Activated CD8-positive, alpha-beta memory T cell treated with anti-CD3 and anti-CD28 coated beads for 1 hour (primary cell): ENCODE measurements at places on chromosomes 3 and 15.
A peak's percentile ranks its signal among the peaks of the same experiment; 100 is the strongest.

- no peak for DNase-seq
These were observed 437.0 kb upstream of the PPP2R3A start for GRCh38 chr3:135528413-135529015.

DNA sequence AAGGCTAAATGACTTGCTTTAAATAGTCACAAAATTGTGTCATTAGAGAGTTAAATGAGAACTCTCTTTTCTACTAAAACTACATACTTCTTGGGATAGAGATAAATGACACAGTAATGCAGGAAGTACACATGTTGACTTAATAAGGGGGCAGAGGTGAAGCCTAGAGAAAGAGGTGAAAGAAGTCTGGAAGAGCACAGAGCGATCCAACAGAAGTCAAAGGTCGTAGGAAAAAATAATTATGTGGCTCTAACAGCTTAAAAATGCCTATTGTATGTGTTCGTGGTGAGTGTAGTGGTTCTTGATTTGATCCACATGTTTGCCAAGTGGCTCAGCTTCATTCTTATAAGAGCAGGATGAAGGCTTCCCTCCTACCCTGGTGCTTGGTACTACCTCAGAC, 61.7 kb downstream of the TMEM212 start:
- no peak for DNase-seq

GRCh38 chr15:68798346-68799094, 22.2 kb downstream of the ANP32A start:
- no peak for DNase-seq

DNA sequence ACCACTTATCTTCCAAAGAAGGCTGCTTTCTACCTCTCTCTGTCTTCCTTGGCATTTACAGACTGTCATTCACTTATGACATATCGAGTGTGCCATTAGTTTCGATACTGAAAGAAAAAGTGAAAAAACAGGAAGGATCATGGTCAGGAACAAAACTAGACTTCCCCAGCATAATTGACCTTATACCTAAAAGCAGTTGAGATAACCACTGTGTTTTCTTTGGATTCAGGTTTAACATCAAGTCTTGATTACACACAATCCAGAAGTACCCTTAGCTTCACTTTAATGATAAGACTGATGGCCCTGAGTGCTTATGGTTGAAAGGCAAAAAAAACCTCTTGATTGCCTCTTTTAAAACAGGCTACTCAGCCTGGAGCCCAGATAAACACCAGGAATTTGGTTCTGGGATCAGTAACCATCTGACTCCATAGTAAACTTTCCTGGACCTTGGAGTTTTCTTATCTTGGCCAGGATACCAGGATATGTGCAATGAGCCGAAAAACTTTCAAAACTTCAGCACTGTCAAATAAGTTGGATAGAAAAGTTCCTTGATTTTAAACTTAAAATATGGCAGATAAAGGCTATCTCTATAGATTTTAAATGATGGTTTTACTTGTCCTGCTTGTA, 5.0 kb upstream of the UACA start:
- DNase-seq: no peak

GRCh38 chr3:106114220-106114619, 245.4 kb upstream of the CBLB start:
- DNase-seq: no peak

DNA sequence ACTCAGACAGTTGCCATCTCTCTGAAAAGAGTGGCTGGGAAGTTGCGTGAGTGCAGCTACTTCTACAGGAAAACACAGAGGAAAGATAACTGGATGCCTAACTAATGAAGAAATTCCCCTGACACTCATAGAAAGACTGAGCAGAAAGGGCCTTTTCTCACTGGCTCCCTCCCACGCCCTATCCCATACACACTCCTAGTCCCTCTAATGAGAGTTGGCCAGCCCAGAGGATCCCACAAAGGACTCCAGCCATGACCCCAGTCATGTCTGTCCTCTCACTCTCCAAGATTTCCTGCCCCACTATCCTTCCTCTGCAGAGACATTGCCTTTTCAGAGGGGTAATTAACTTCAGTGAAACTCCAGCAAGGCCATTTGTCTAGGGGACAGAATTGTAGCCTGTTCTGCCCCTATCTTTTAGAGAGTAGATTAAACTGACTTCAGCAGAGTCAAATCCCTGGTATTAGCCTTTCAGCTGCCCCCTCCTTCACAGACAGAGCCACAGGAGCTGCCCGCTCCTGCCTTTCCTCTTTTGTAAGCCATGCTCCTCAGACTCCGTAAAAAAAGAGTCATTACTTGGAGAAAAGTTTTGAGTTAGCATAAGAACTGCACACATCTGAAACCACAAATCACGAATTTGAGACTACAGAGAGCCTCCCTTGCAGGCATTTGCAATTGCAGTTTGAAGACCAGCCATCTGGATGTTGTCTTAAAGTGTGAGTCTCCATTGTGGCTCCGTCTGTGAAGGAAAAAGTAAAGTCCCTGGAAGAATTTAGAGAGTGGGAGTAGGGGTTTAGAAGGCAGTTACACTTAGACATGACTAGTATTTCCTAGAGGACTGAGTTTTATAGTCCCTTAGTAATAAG, 129.1 kb upstream of the SEMA6D start:
- DNase-seq: no peak

GRCh38 chr3:157692468-157692867, 189.3 kb upstream of the VEPH1 start:
- DNase-seq: no peak

DNA sequence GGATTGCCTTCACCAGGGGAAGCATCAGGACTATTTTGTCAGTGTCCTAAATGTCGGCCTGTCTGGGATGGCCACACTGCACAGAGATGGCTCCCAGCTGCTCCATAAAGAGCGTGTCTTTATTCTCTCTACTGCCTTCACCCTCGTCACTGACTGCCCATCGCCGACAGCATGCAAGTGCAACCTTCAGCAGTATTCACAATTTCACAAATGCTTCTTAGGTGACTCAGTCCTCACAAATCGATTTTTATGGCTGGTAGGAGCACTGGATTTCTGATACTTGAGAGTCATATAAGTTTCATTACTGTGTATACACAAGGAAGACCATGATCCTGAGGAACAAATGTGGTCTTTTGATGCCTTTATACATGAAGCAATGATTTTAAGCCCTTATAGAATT, 1.1 kb upstream of the SSUH2 start:
- DNase-seq: no peak

DNA sequence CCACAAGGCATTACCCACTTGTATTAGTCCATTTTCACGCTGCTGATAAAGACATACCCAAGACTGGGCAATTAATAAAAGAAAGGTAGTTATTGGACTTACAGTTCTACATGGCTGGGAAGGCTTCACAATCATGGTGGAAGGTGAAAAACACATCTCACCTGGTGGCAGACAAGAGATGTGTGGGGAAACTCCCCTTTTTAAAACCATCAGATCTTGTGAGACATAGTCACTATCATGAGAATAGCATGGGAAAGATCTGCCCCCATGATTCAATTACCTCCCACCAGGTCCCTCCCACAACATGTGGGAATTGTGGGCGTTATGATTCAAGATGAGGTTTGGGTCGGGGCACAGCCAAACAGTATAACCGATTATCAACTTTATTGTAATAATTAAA, 17.0 kb upstream of the CMC1 start:
- DNase-seq: no peak

GRCh38 chr3:185521349-185522138, 22.7 kb upstream of the TMEM41A start:
- DNase-seq: no peak

- no peak for DNase-seq
These were observed 49.5 kb downstream of the TBL1XR1 start for GRCh38 chr3:177147790-177148189.

DNA sequence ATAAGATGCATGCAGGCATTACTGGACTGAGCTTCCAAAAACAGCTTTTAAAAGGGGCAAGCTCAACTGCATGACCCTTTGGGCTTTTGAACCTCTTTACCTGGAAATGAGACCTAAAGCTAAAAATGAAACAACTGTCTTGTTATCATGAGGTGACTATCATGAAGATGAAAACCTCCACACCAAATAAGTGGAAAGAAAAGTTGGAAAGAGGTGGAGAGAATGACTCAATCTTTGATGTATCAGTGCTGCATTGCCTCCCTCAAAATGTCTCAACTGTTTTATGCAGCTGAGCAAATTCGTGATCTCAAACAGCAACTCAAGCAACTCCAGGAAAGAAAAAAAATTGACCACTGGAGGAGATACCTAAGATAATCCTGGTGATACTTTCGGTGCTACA, 307.1 kb downstream of the KBTBD8 start:
- DNase-seq: no peak

GRCh38 chr15:25933456-25934158, 70.5 kb upstream of the ATP10A start:
- peak; percentile 28 for DNase-seq

DNA sequence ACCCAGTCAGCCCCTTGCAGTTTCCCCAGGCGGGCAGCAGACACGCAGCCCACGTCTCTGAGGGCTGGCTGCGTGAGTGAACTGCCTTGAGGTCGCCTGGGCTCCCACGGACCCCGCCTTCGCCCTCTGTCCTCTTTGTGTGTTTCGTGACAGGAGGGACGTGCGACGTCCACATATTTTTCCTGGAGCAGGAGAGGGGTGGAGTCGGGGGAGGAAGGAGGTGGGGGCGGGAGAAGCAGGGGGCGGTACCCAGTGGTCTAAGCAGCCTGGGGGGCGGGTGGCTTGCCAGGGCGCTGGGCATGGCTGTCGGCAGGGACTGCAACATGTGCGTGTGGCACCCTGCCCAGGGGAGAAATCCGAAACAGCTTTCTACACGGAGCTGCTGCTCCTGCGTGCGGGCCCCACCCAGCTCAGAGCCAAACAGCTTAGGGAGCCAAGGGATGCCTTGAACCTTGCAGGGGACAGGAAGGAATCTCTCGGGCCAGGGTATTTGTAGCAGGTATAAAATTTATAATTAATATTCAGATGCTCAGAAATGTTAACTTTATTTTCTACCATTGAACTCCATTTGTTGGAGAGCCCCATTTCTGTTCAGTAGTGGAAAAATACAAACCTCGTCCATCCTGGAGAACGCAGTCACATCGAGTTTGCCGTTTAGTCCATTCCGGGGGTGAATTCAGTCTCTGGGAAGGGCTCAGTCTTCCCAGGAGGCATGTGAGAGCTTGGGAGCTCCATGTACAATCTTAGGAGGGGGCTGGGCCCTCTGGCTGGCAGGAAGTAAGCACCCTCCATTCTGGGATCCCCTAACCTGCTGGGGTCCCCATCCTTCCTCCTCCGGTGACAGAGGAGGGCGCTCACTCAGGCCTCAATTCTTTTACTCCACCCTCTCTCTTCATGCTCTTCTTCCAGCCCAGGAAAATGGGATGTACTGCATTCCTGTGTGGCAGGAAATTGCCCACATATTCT, 79.1 kb upstream of the MEF2A start:
- no peak for DNase-seq

DNA sequence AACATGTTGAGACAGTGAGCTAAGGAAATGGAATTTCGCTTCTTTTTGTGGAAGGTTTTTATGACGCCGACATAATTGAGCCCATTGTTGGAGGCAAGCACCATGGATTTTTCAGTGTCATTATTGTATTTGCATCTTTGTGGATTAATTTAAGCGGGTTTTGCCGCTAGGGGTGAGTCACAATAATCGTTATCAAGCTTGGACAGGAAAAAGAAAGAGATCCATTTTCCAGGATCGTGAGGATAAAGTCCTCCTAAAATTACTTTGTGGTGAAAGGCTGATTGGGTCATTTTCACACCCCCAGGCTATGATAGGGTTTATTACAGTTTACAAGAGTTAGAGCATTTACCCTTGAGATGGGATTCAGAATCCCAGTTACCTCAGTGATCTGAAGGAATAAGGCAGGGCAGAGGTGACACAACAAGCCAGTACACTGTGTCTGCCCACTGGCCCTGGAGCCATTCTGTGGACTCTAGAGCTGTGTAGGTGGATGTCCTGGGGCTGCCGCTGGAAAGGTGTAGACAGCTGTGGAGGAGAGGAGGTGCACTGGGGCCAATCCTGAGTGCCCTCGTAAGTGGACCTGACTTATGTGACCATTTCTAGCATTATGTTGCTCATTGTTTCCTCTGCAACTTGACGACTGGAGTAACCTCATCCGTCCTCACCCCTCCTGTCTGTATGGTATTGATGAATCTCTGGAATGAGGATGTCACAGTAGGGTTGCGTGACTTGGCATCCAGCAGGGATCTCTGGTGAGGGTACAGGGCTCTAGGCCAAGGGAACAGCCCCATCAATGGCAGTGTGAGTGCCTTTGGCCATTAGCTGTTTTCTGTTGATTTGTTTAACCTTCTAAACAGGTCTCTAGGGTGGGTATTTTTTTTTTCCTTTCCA, 370.1 kb downstream of the LRTM1 start:
- no peak for DNase-seq

DNA sequence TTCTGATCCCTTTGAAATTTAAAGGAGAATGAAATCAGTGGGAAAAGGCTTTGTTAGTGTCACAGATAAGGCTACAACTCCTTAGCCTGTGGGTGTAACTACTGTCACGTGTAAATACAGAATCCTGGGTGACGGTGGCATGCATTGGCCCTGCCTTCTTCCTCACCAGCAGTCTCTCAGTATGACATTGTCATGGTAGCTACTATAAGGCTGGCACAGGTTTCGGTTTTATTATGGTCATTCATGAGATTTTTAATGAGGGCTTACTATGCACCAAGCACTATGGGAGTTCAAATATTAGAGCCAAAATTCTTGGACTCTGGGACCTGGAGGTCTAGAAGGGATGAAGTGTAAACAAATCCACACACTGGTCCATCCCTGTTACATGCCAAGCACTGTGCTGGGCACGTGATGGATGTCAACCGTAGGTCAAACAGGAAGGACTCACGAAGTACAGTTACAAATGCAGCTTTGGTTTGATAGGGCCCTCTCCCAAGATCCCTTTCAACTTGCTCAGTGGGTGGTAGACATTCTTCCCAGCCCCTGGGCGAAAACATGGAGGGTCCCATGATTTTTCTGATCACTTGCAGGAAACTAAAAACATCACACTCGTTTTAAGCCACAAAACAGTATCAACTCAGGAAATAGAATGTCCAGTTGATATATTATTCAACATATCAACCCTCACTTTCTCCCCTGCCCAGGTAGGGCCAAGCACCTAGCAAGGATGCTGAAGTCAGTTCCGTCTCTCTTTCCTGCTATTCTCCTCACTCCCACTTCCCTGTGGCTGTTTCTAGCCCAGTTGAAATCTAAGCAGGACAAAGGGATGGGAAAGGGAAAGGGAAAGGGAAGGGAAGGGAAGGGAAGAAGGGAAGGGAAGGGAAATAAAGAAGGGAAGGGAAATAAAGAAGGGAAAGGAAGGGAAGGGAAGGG, 25.3 kb downstream of the BFSP2 start:
- no peak for DNase-seq

DNA sequence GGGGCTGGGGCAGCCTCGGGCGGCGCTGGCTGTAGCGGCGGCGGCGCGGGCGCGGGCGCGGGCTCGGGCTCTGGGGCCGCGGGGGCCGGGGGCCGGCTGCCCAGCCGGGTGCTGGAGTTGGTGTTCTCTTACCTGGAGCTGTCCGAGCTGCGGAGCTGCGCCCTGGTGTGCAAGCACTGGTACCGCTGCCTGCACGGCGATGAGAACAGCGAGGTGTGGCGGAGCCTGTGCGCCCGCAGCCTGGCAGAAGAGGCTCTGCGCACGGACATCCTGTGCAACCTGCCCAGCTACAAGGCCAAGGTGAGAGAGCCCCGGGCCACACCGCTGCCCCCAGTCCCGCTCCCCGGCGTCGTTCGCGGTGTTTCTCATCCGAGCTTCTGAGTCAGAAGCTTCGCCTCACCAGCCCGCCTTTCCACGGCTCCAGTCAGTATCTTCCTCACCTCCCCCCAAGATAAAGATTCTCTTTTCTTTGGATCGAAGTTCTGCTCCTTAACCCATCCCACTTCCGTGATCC, 600 bp downstream of the FBXO45 start:
- no peak for DNase-seq
